ENCODE measurements at places on chromosomes 2 and 18.
A peak's percentile ranks its signal among the peaks of the same experiment; 100 is the strongest.

- peak; percentile 5 for DNase-seq
These were observed 969 bp upstream of the ALKAL2 start for GRCh38 chr2:288758-289361.

- no peak for DNase-seq
These were observed 89.7 kb downstream of the FARSB start for GRCh38 chr2:222566229-222566628.

DNA sequence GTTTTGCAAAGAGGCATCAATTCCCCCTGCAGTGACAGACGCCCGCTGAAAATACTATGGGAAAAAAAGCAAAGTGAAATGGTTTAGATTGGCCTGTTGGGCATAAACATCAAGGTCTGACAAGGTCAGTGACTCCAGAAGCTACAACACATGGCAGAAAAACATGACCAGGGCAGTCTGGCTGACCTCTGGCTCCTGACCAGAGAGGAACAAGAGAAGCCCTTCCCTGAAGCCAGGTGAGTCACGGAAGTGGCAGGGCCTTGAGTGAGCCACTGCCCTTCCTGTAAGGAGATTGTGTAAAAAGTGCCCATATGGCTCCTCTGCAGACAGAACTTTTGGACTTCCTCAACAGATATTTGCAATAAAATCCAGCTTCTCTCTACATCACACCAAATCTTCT is 72.0 kb downstream of the DNER start:
- no peak for DNase-seq

DNA sequence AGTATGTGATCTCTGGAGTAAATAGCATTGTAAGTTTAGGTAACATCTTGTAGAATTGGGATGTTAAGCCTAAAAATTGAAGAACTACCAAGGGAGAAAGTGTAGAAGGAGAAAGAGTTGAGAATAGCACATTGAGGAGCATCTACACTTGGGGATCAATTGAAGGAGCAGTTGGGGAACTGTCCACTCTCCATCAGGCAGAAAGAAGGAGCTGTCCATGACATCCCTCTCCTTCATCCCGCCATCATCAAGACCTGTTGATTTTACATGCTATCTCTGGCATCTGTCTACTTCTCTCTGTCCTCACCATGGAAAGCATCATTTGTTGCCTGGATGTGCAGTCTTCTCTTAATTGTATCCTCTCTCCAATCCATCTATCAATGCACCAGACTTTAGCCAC is 87.8 kb downstream of the CCDC141 start:
- no peak for DNase-seq

- no peak for DNase-seq
These were observed 11.9 kb upstream of the IL1R1 start for GRCh38 chr2:102130647-102130991.

- DNase-seq: no peak
These were observed 32.3 kb downstream of the GPC1 start for GRCh38 chr2:240467659-240468302.

GRCh38 chr2:23680951-23681350 is 246.0 kb downstream of the ATAD2B start:
- DNase-seq: no peak

GRCh38 chr18:8004792-8005191 is 437.7 kb downstream of the PTPRM start:
- no peak for DNase-seq

DNA sequence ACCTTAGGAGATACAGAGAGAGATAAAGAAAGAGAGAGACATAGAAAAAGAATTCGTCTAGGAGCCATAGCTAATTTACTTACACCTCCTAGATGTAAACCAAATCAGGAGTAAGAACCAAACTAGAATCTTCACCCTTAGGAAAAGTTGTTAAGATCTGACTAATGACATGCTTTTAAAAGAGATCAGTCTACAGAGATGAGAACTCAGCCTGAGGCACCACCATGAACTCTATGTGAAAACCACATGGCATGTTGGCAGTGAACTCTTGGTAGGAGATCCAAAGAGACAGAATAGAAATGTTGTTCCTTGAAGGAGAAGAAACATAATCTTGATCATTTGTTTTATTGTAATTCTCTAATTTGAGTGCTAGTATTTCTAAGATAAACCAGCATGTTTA is 585.4 kb upstream of the ID2 start:
- no peak for DNase-seq

DNA sequence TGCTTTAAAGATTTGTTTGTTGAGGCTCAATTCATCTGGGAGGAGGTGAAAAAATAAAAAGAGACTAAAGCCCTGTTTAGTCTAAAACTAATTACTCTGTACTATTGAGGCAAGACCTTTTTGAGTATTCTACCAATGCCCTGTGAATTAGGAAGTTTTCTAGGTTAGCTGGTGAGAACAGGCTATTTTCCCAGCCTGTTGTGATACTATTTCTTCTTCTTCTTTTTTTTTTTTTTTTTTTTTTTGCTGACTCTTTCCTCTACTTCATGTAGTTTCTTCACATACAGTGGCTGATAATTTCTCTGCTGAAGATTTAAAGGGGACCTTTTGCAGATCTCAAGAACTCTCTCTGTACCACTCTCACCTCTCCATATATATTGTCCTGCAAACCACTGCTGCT is 8.8 kb upstream of the TMEM87B start:
- no peak for DNase-seq

- DNase-seq: peak; percentile 31
These were observed 59.0 kb upstream of the SPRED2 start for GRCh38 chr2:65491381-65491905.

GRCh38 chr2:101486994-101487393 is 12.1 kb upstream of the RFX8 start:
- DNase-seq: no peak

DNA sequence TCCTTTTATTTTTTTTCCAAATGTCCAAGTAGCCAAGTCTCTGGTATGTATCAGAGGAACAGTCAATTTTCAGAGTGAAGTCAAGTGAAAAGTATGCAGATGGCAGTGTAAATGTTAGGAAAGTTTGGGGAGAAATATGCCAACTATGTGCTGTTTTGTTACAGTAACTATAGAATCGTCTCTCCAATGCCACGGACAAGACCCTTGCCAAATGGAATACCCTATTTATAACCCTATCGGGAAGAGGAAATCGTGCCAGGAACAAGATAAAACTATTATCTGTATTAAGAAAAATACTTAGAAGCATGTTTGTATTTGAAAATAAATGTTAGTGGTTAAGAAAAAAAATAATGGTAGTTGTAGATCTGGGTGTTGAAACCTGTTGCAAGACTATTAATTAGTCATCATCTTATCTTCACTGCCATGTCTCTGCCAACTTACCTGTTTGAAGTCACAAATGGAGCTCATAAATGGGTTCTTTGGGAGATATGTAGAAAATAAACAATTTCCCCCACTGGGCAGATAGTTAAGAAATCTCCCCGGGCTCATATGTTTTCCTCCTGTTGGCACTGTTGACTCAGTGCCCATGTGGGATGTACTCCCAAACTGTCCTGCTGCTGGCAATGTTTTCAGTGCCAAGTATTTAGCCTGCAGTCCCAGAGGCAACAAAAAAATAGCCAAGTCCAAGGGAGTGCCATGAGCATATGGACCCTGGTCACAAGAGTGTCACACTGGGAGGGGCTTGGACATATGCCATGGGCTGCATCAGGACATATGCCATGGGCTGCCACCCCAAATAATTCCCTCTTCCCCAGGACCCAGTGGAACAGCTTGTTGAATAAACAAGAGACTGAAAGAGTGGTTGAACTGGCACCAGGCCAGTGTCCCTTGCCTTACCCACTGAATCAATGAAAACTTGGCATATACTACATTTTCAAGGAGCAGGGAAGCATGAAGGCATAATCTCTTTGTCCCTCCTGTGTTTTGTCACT is 366.9 kb downstream of the OSR1 start:
- no peak for DNase-seq

DNA sequence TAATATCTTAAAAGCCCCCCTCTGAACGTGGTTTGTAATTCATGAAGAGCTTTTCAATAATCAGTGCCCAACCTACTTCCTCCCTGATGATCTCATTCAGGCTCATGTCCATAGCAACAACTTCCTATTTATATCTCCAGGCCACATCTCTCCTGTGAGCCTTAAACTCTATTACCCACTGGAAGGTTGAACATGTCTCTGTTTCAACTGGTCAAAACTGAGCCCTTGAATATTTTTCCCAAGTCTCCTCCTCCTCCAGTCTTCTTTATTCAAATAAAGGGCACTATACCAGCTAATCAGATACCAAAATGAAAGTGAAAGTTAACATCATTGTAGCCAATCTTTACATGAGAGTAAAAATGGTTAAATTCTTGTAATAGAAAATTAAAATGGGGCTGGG is 63.7 kb upstream of the ITGA4 start:
- peak; percentile 82 for DNase-seq

DNA sequence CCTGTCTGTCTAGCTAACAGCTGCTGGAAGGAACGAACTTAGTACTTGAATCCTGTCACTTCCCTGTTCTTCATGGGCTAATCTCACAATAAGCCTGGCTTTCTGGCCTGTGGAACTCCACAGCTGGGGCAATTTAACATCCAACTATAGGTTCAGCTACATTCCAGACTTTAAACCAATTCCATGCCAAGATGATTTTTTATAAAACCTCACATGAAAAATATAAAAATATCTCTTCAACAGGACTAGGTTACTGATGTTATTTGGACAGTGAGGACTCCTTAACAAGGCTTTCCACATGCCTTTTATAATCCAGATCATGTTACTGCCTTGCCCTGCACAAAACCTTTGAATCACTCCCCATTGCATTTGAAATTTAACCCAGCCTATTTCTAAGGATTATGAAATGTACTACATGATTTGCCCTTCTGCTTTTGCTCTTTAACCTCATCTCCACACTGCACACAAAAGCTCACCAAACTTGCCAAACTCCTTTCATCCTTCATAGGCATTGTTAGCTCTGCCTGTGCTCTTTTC is 863.2 kb upstream of the CHAC2 start:
- DNase-seq: no peak

GRCh38 chr2:177629357-177630024 is 236.9 kb downstream of the AGPS start:
- DNase-seq: no peak

DNA sequence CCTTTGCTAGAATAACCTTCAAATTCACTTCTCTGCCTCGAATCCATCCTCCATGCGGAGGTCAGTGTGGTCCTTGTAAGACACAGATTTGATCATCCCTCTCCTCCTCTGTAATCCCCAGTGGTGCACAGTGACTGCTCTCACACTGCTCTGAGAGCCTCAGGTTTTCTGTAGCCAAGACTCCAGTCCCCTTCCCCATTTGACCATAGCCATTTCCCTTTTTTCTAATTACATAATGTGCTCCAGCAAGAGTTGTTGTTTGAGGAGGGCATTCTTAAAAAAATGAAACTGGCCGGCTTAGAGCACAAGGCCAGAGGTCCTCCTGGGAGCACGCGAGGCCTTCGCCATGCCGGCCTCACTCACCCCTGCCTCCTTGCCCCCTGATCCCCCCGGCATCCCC is 34.7 kb upstream of the LPIN1 start:
- DNase-seq: no peak

GRCh38 chr2:100835006-100835659 is 15.2 kb downstream of the NPAS2 start:
- no peak for DNase-seq

DNA sequence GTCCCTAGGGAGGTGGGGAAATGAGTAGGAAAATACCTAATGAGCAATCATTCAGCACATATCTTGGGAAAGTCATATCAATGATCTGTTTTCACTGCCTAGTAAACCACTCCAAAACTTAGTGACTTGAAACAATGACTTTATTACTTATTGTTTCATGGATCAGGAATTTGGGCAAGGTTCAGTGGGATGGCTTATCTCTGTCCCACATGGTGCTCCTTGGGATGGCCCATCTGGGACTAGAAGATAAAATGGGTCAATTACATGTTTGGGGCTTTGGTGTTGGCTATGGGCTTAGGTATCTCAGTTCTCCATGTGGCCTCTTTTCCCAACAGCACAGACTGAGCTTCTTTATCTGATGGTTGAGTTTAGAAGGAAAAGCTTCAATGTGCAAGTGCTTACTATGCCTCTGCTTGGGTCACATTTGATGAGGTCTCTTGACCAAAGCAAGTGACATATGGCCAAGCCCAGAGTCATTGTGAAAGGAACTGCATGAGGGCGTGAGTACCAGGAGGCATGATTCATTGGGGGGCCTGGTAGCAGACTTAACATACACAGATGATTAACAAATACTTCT is 218.1 kb upstream of the TNP1 start:
- DNase-seq: no peak

- no peak for DNase-seq
These were observed 1.2 kb upstream of the PRELID3A start for GRCh38 chr18:12406371-12407111.

DNA sequence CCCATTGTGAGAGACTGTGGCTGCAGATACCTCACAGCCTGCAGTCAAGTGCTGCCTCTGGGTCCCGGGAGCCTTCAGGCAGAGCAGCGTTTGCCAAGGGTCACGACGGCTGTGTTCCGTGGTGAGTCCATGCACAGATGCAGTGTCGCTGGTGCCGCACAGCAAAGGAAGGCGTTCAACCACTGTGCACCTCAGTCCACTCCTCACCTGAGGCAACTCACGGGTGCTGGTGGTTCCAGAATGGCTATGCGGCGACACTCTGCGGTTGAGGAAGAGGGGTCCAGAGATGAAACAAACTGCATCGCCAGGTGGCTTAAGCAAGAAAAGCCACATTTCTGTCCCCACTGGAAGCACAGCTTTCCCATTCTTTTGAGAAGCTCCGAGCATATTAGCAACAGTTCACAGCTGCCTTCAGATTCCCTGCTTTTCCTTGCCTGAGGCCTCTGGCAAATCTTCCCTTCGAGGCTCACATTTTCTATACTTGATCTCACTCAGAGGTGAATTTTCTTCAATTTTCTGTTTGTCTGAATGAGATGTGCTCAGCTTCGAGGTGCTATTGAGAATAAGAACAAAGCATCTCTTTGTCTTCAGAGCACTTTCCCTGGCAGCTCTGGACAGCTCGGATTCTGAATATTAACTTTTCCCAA is 208.8 kb upstream of the TWIST2 start:
- no peak for DNase-seq

GRCh38 chr2:31383471-31384153 is 30.9 kb downstream of the XDH start:
- no peak for DNase-seq

GRCh38 chr18:45222180-45222579 is 393.1 kb upstream of the SLC14A2 start:
- DNase-seq: no peak

- no peak for DNase-seq
These were observed 260.5 kb downstream of the TNS1 start for GRCh38 chr2:217742276-217742675.

GRCh38 chr2:151823651-151824050 is 4.6 kb downstream of the ARL5A start:
- no peak for DNase-seq

DNA sequence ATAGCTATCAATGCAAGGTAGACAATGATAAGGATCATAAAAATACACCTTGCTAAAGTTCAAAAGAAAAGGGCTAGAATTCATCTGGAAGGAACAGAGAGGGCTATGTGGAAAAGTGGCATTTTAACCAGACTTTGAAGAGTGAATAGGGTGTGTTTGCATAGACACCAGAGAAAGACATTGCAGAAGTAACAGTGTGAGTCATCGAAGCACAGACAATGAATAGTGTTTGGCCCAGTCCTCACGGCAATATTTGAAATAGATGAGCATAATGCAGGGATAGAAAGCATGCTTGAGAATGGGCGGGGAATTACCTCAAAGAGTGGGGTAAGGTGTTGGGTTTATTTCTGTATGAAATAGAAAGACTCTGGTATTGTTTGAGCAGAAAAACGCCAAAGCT is 24.2 kb downstream of the MYT1L start:
- DNase-seq: no peak

- no peak for DNase-seq
These were observed 35.9 kb upstream of the TBC1D8 start for GRCh38 chr2:101187131-101187530.

Data from common myeloid progenitor, CD34-positive (primary cell).